H9 (cell line): ENCODE measurements at places on chromosomes 2 and 18.

DNA sequence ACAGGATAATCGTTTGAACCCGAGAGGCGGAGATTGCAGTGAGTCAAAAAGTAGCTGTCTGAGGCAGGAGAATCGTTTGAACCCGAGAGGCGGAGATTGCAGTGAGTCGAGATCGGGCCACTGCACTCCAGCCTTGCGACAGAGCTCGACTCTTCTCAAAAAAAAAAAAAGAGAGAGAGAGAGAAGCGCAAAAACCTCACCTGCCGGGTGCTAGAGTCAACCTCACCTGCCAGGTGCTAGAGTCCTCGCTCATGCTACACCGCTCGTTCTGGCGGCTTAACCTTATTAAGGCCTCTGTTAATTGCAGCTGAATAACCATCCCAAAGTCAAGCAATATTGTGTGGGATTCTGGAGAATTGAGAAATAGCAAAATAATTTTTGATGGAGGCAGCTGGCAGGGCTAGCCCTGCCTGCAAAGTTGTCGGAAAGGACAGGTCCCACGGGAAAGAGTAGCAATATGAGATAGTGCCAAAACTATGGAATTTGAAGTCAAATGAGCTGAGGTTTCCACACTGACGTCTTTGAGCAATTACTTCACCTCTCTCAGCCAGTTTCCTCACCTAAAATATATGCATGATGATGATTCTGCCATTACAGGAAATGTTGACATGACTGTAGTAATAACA lies 644 bp upstream of the DYM start:
- DNase-seq: no peak

DNA sequence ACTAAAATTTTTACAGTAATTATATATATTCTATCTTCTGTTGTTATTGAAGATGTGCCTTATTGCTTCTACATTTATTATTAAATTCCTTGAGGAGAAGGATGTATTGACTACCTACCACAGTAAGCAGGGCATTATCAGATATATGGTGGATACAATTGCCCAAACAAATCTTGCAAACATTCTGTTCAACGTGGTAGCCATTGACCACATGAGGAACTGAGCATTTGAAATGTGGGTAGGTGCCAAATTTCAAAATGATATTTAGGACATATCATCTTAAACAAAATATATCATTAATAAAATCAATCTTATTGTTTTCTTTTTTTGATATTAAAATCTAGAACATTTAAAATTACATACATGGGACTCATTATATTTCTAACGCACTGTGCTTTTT lies 11.1 kb downstream of the SCN3A start:
- DNase-seq: no peak

DNA sequence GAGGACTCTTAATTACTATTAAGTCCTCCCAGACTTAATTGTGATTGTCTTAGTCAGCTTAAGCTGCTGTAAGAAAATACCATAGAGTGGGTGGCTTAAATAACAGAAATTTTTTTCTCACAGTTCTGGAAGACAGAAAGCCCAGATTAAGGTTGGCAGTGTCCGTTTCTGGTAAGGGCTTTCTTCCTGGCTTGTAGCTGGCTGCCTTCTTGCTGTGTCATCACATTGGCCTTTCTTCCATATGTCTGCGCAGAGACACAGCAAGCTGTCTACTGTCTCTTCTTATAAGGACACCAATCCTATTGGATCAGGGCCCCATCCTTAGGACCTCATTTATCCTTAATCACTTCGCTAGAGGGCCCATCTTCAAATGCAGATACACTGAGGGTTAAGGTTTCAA lies 38.5 kb downstream of the ASXL3 start:
- no peak for DNase-seq

DNA sequence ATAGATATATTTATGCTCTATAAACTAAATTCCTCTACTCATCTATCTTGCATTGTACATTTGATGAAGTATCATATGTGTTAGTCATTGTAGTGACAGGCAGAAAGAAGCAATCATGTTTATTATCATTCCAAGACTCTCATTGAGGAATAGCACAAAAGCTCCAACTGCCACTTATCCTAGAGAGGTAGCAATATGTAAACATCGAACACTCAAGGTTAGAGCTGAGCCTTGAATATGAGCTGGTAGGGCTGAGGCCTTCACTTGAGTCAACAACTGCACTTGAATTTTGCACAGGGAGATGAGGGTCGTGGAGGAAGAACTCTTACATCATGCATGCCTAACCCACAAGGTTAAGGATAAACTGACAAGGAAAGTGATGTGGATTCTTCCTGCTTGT lies 900.9 kb downstream of the CPS1 start:
- DNase-seq: no peak

- DNase-seq: no peak
Measured at GRCh38 chr18:44652722-44653121, 28.0 kb upstream of the SETBP1 start.

- no peak for DNase-seq
Measured at GRCh38 chr2:219605607-219605954, 7.9 kb downstream of the STK11IP start.

- peak; percentile 76 for DNase-seq
Measured at GRCh38 chr2:14944562-14945346, 312.2 kb downstream of the LRATD1 start.

- DNase-seq: no peak
Measured at GRCh38 chr18:13836559-13836958, 12.6 kb downstream of the MC5R start.

- no peak for DNase-seq
Measured at GRCh38 chr2:61015976-61016375, 1.5 kb upstream of the PEX13 start.

DNA sequence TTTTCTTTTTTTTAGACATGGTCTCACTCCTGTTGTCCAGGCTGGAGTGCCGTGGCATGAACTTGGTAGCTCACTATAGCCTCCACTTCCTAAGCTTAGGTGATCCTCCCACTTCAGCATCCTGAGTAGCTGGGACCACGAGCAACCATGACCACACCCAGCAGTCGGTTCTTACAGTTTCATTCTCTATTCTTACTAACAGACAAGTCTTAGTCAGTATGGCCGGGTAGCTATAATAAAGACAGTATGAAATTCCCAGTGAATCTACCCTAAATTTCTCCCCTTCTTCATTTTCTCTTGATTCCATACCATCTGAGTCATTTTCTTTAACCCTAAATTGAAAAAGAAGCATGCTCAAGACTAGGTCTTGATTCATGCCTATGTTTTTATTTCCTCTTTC lies 775.3 kb upstream of the NRXN1 start:
- no peak for DNase-seq

GRCh38 chr2:152467677-152468410 lies 132.9 kb downstream of the FMNL2 start:
- DNase-seq: no peak

DNA sequence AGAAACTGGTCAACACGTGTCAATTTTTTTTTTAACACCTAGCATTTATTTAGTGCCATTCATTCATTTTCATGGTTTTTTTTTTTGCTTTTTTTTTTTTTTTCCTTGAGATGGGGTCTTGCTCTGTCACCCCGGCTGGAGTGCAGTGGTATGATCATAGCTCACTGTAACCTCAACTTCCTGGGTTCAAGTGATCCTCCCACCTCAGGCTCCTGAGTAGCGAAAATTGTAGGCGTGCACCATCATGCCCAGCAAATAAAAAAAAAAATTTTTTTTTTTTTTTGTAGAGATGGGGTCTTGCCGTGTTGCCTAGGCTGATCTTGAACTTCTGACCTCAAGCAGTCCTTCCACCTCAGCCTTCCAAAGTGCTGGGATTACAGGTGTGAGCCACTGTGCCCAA lies 21.1 kb downstream of the USP14 start:
- no peak for DNase-seq
